ENCODE measurements at places on chromosomes 11 and 22.

- no peak for DNase-seq
- H3K4me3 ChIP-seq, result no peak overlapping the region
- H3K27ac ChIP-seq, result no peak overlapping the region
- H3K4me1 ChIP-seq, result peaks cover 3% of the 10 kb centered on the region
- no peaks in the 10 kb centered on the region for H3K27me3 ChIP-seq
Observed at GRCh38 chr22:29816128-29816527, 21.9 kb downstream of the ASCC2 start.

- H3K27me3 ChIP-seq, result no peaks in the 10 kb centered on the region
- no peaks in the 10 kb centered on the region for H3K4me1 ChIP-seq
- H3K36me3 ChIP-seq, result no peaks in the 10 kb centered on the region
- DNase-seq, result no peak
- no peak overlapping the region for H3K27ac ChIP-seq
Observed at GRCh38 chr11:96758957-96759356, 369.1 kb downstream of the JRKL start.

GRCh38 chr11:45880772-45881570, 4.5 kb upstream of the MAPK8IP1 start:
- H3K36me3 ChIP-seq, result peaks cover 20% of the 10 kb centered on the region
- no peak overlapping the region for H3K27ac ChIP-seq
- H3K27me3 ChIP-seq, result no peaks in the 10 kb centered on the region
- DNase-seq, result no peak

DNA sequence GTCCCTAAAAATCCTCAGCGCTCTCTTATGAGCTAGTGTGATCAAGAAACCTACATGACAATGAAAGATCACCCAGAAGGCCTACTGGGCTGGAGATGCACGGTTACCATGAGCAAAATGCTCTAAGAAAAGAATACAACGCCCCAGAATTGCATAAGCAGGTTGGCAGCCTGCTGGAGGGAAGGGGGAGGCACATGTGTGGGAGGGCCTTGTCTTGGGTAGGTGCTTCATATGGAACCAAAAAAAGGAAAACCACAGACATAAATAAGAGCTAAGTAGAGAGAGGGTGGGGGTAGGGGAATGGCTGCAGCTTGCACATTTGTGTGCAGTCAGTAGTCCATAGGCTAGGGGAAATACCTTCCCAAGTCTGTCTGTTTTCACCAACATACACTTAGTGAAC, 2.8 kb downstream of the SIAE start:
- H3K4me3 ChIP-seq, result no peak overlapping the region
- H3K4me1 ChIP-seq, result peaks cover 20% of the 10 kb centered on the region
- peak; percentile 9 for DNase-seq
- H3K27me3 ChIP-seq, result peaks cover 2% of the 10 kb centered on the region

- no peak for DNase-seq
- no peaks in the 10 kb centered on the region for H3K36me3 ChIP-seq
Observed at GRCh38 chr11:83102834-83103233, 31.1 kb upstream of the RAB30 start.

DNA sequence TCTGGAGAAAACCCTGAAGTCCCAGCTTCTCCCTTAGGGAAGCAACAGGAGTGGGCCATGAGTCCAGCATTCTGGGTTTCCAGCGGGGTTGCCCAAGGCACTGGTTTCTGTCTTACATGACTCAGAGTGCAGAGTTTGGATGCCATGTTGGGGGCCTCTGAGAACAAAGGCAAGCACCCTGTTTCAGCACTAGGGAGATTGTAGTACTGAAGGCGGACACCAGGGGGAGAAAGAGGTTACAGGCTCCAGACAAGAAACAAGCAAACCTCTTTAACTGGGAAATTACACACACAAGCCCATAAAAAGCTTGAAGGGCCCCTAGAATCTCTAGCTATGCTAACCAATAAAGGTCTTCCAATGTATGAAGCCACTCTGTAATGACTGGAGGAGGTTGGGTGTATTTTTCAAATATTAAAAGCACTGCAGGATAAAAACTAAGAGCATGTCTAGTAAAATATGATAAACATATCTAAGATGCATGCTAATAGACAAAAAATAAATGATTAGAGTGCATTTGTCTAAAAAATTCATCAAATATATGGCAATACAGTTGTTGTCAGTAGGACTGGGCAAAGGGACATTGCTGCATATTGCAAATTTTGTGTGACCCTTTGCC, 7.1 kb downstream of the MS4A6E start:
- H3K4me1 ChIP-seq, result no peaks in the 10 kb centered on the region
- no peak overlapping the region for H3K27ac ChIP-seq
- H3K27me3 ChIP-seq, result peaks cover 2% of the 10 kb centered on the region

- no peak overlapping the region for H3K4me3 ChIP-seq
- H3K27me3 ChIP-seq, result peaks cover 20% of the 10 kb centered on the region
- no peak overlapping the region for H3K27ac ChIP-seq
Observed at GRCh38 chr22:37797874-37798500, 9.7 kb upstream of the GCAT start.

- H3K36me3 ChIP-seq, result peaks cover 10% of the 10 kb centered on the region
- H3K4me3 ChIP-seq, result no peak overlapping the region
- no peaks in the 10 kb centered on the region for H3K27me3 ChIP-seq
- DNase-seq, result no peak
- no peak overlapping the region for H3K27ac ChIP-seq
Observed at GRCh38 chr22:44159811-44160210, 20.9 kb upstream of the PARVG start.

DNA sequence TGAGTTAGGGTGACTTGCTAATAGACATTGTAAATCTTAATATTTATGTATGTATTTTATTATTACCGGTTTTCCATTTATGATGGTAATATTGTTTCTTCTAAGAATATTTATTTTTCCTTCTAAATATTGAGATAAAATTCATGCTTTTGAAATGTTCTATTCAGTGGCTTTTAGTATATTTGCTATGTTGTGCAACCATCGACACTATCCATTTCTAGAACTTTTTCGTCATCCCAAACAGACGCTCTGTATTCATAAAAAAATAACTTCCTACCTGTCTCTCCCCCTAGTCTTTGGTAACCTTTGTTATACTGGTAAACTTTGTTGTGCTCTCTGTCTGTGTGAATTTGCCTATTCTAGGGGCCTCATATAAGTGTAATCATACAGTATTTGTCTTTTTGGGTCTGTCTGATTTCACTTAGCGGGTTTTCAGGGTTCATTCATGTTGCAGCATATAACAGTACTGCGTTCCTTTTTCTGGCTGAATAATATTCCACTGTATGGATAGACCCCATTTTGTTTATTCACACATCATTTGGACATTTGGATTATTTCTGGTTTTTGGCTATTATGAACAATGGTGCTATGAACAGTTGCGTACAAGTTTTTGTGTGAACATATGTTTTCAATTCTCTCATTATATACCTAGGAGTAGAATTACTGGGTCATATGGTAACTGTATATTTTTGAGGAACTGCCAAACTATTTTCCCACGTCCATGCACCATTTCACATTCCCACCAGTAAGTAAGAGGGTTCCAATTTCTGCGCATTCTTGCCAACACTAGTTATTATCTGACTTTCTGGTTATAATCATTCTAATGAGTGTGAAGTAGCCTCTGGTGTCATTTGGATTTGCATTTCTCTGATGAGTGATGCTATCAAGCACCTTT, 15.9 kb downstream of the NEAT1 start:
- H3K27me3 ChIP-seq, result peaks cover 2% of the 10 kb centered on the region
- DNase-seq, result no peak
- no peak overlapping the region for H3K4me3 ChIP-seq
- peak overlapping the region; percentile 65 for H3K27ac ChIP-seq
- peaks cover 57% of the 10 kb centered on the region for H3K36me3 ChIP-seq
- peaks cover 78% of the 10 kb centered on the region for H3K4me1 ChIP-seq

- H3K4me3 ChIP-seq, result no peak overlapping the region
- no peaks in the 10 kb centered on the region for H3K36me3 ChIP-seq
- H3K27ac ChIP-seq, result no peak overlapping the region
- no peaks in the 10 kb centered on the region for H3K4me1 ChIP-seq
- no peak for DNase-seq
- H3K27me3 ChIP-seq, result no peaks in the 10 kb centered on the region
Observed at GRCh38 chr11:100810666-100811065, 123.6 kb downstream of the ARHGAP42 start.

GRCh38 chr22:36423461-36424404, 36.0 kb upstream of the MYH9 start:
- DNase-seq, result no peak
- H3K4me3 ChIP-seq, result no peak overlapping the region
- peaks cover 26% of the 10 kb centered on the region for H3K4me1 ChIP-seq
- no peaks in the 10 kb centered on the region for H3K27me3 ChIP-seq
- H3K36me3 ChIP-seq, result no peaks in the 10 kb centered on the region

- H3K4me3 ChIP-seq, result no peak overlapping the region
- no peaks in the 10 kb centered on the region for H3K36me3 ChIP-seq
- H3K4me1 ChIP-seq, result no peaks in the 10 kb centered on the region
- no peak for DNase-seq
- no peak overlapping the region for H3K27ac ChIP-seq
Observed at GRCh38 chr11:132620423-132620822, 911.9 kb downstream of the OPCML start.

DNA sequence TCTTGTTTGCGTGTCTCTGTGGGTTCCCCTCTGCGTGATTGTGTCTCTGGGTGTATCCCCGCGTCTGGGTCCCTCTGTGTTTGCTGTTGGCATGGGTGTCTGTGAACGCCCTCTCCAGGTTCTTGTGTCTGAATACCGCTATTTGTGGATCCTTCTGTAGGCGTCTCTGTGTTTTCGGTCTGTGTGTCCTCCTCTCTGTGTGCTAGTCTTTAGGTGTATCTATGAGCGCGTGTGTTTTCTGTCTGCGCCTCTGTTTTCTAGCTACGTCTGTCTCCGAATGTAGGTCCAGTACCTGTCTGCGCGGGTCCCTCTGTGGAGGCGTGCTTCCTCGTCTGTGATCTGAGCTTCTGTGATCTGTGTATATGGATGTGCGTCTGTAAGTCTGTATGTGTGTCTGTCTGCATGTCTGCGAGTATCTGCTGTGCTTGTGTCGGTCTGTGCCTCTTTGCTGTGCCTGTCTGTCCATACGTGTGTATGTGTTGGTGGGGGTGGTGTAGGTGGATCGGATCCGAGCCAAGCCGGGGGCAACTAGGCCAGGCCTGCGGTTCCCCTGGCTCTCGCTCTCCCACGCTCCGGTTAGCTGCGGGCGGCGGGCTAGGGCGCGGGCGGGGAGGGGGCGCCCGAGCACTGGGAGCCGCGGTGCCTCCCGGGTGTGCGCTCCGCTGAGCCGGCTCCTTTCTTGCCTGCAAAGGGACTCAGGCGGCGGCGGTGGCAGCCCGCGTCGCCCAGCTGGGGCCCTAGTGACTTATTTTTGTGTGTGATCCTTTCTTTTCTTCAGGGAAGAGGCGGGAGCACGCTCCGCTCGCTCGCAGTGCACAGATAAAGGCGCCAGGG, 105.3 kb upstream of the E2F8 start:
- H3K36me3 ChIP-seq, result no peaks in the 10 kb centered on the region
- H3K27me3 ChIP-seq, result peaks cover 59% of the 10 kb centered on the region
- no peak for DNase-seq
- H3K27ac ChIP-seq, result no peak overlapping the region

- H3K27ac ChIP-seq, result no peak overlapping the region
- no peak for DNase-seq
- no peak overlapping the region for H3K4me3 ChIP-seq
- no peaks in the 10 kb centered on the region for H3K4me1 ChIP-seq
- no peaks in the 10 kb centered on the region for H3K36me3 ChIP-seq
Observed at GRCh38 chr22:42752230-42752746, 31.6 kb upstream of the A4GALT start.

DNA sequence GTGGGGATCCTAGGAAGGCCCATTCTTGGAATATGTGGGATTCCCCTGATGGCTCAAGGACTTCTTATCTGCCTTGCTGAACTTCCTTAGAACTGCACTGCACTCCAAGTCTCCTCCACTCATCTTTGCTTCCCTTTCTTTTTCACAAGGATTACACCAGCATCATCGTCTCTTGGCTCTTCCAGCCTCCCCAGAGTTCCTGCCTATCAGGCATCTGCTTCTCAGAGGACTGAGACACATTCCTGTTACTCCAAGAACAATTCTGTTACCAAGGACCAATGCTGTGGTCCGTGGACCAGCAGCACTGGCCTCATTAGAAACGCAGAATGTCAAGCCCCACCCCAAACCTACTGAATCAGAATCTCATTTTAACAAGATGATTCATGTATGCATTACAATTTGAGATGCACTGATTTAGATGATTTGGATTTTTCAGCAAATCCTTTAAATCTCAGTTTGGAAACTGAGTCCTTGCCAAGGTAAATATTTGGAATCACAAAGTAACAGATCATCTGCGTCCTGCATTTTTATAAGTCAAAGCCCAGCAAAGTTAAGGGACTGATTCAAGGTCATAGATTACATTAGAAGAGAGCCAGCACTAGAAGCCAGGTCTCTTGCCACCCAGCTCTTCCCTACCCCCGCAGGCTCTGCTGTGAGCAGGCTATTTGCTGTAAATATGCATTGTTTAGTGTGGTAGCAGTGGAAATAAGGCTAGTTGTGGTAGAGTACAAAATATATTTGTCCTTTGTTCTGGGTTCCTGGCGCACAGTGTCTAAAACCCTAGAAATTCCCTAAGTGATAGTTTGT, 110.9 kb downstream of the SWAP70 start:
- no peaks in the 10 kb centered on the region for H3K27me3 ChIP-seq
- no peak overlapping the region for H3K4me3 ChIP-seq
- no peaks in the 10 kb centered on the region for H3K4me1 ChIP-seq
- peaks cover 1% of the 10 kb centered on the region for H3K36me3 ChIP-seq
- no peak overlapping the region for H3K27ac ChIP-seq
